Umbilical cord (tissue), 2 donors: ENCODE measurements at places on chromosomes 6 and 20. TPM values are rescaled to one million over a fixed set of nuclear protein-coding genes. Genes with fewer than 3 reads are reported as not detected.

ADAM33 gene
- 71.3 TPM for total RNA-seq

RHAG gene
- not detected for total RNA-seq

CGA gene
- 8.2 TPM for total RNA-seq

CALHM5 gene
- total RNA-seq = 12.0 TPM

GRCh38 chr6:53928641-53929040, 133.8 kb downstream of the LRRC1 start:
- DNase-seq = no peak

- no peak for DNase-seq
These were observed 235.3 kb downstream of the TAF4 start for GRCh38 chr20:61830241-61830930.
